ENCODE measurements at places on chromosomes 2 and 18.

DNA sequence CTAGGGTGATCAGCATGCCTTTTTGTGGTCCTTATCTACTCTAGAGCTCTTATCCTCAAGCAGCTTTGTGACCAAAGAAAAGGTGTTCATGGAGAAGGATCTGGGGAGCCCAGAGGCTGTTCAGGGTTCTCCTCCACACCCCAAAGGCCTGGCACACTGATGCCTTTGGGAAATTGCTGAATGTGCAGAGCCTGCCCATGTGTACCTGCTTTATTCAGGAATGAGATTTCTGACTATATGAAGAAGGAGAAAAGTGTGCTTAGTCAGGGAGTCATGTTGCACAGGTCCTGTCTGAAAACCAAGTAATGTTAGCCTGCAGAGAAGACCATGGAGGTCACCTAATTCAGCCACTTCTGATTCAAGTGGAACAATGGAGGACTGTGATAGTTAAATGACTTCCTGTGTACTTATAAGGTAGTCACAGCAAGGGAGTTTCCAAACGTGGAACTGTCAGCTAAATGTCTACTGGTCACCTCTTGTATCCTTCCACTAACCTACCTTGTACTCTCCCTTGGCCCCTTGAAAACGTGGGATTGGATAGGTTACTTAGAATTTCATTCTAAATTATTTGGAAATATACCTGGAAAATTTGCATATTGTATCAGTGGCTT lies 81.3 kb downstream of the LIMS1 start:
- DNase-seq, result no peak

DNA sequence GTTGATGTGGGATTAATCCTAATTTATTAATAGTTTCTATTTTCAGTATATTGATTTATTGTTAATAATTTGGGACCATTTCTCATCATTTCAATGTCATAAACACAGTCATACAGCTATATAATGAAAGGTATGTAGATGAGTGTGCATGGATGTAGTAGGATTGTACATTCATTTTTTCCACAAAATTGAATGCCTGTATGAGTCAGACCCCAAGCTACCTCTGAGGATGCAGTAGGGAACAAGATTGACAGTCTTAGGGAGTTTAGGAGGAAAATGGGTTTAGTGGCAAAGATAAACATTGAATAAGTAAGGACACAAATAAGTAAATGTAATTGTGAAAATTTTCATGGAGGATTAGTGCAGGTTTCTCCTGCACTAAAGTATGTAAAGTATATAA lies 14.1 kb upstream of the TMEFF2 start:
- DNase-seq, result no peak

DNA sequence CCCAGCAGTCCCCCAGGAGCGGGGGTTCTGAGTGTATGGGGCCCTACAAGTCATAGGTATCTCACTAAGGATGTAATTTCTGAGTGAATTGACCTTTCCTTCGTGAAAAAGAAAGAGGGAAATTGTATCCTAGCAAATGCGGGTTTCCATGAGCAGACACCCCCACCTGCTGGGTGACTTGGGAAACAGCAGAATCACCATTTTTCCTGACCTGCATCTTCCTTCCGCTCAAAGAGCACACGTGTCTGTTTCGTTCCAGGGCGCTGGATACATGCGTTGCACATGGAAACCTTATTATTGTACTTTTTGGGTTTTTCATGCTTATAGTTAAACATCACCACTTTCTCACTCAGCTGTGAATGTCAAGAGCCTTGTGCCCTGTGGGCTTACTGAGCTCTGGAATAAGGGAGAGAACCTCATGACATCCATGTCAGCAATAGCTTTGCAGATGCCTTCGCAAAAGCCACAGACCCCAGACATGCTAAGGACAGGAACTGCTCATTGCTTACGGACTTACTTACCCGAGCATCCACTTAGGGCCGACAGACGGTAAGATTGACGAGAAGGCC lies 132.8 kb downstream of the TPO start:
- DNase-seq, result no peak

DNA sequence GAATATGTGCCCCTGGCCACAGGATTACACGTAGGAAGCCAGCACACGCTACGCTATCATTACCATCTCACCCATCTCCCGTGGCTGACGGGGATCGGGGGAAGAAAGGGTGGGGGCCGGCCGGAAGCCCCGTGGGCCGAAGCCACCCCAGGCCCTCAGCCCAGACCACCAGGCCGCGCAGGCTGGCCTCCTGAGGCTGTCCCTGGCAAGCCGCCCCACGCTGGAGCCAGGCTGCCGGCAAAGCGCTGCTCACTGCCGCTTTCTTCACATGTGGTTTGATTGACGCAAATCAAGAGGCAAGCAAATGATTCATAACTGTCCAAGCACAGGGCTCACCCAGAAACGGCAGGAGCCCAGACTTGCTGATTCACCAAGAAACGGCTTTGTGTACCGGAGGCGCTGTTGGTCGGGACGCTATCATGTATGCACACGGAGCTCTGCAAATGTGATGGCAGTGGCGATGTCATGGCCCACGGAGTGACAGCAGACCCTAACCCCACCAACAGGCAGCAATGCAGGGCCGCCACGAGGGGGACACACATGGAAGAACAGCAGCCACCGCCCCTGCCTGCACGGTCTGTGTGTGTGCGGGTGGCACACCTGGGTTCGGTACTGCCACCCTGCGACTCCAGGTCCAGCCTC lies 125.7 kb downstream of the HDAC4 start:
- DNase-seq, result no peak

GRCh38 chr2:201859949-201860348 lies 53.6 kb downstream of the CDK15 start:
- DNase-seq, result no peak

GRCh38 chr18:12737243-12737902 lies 34.5 kb downstream of the PSMG2 start:
- DNase-seq, result no peak

DNA sequence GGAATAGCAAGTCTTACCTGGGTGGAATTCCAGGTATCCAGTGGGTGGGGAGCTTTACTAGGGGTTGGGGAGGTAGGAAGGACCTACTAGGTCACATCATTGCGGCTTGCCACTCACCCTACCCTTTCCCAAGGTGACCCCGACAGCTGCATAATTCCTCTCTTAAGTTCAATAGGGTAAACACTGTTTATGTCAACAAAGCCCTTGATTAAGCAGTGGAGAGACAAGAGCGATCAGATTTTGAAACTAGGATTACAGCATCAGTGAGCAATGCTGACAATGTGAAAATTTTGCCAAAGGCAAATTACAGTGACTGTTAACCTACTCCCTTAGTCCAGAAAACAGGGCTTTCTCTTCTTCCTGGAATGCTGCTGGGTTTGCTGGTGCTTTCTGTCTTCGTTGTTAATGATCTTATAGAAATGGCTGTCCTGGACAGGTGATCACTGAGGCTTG lies 14.5 kb downstream of the SLC19A3 start:
- DNase-seq, result peak; percentile 31

GRCh38 chr2:108369153-108369552 lies 8.6 kb upstream of the SULT1C4 start:
- DNase-seq, result no peak

GRCh38 chr2:73268830-73269685 lies 15.2 kb downstream of the FBXO41 start:
- DNase-seq, result no peak

DNA sequence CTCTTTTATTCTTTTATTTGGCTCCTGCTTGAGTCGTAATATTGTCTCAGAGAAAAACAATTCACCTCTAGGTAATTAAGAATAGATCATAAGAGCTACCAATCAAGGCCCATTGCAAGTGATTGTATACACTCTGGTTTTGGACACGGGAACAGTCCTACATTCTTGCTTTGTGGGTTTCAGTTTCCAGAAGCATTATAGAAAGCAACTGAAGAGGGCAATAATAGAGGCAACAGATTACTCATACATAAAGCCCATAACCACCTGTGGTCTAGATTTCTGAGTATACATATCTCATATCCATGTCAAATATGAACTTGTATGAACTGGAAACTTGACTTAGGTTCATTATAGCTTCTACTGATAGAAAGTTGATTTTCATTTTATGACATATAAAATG lies 65.4 kb downstream of the DIS3L2 start:
- DNase-seq, result peak; percentile 70

DNA sequence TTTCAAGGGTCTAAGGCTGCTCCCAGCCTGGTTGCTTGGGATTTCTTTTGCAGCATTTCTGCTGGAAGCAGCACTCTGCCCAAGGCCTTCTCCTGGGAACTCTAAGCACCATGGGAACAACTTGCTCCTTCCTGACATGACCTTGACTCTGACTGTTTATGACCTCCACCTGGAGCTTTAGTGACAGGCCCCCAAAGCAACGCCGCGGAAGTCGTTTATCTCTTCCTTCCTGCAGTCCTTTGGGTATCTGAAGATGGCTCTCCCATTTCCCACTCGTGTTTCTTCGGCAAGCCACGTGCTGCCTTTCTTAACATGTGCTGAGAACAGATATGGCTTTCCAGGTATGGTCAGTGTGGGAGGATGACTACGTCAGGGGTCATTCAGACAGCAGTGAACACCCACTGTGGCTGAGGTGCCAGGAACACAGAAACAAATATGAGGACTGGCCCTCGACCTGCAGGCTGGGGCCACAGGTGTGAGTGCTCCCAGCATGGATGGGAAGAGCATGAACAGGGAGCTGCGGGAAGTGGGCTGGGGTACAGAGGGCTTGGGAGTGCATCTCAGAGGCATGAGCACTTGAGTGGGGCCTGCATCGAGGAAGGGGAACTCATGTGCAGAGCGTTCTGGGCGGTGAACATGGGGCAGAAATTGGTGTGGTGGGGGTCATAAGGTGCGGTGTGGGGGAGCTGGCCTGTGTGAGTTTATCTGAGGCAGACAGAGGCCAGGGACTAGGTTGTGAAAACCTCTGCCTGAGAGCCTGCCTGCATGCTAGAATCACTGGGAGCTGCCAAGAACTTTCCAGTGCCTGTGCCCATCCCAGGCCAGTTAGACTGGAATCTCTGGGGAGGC lies 140.5 kb downstream of the TSN start:
- no peak for DNase-seq

DNA sequence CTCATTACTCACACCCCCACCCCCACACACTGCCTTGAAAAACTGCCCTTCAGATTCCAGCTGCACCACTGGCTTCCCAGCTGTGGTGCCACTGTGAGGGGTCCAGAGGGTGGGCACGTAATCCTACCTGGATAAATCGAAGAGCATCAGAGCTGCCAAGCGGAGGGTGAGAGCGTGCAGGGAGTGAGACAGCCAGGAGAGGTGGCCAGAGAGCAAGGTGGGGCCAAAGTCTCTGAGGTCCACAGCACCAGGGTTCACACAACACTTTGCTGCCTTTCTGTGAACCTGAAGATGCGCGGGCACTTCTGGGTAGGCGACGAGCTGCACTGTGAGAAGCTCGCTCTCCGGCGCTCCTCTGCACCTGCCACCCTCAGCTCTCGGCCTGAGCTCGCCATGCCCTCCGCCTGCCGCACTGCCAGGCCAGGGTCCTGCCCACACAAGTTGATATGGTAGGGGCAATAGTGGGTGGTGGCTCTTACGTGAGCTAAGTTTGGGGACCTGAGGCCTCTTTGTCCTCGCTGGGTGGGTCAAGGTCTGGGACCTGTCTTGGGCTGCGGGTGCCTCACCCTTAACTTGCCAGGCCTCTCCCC lies 83.9 kb downstream of the MARCO start:
- DNase-seq, result no peak

DNA sequence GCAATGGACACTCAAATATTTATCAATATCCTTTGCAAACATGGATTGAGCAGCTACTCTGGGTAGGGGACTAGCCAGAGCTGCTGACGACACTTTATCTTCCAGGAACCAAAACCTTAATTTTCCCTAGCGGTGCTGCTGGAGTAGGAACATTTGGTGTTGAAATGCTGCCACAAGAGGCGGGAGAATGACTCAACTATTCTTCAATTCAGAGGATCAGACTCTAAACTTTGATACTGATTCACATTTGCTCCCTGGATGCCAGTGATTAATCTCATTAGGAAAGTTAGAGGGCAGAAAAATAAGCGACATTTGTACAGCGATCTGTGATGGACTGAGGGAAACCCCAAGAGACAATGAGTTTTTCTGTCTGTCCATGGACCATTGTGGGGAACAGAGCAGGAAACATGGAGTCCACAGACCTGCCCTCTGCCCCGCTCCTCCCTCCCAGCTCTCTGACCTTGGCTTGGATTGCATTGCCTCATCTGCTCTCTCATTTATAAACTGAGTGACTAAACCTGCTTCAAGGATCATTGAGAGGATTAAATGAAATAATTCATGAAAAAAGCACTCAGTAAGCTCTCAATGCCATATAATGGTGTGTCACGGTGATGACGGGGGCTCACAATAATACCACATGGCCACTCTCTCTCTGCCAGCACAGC lies 12.6 kb upstream of the EPB41L3 start:
- no peak for DNase-seq

- peak; percentile 20 for DNase-seq
Measured at GRCh38 chr2:33477473-33478468, 1.3 kb downstream of the RASGRP3 start.

Data from SJCRH30 (cell line).